Activated naive CD4-positive, alpha-beta T cell treated with anti-CD3 and anti-CD28 coated beads, Interleukin-2, amount 50 U/mL, for 72 hours (primary cell): ENCODE measurements at places on chromosomes 1 and 21. TPM values are rescaled to one million over a fixed set of nuclear protein-coding genes. Genes with fewer than 3 reads are reported as not detected.

VCAM1 gene
- 0.36 TPM for total RNA-seq

NBPF4 gene
- total RNA-seq = not detected

ATP6V1G3 gene
- not detected for total RNA-seq

UBL4B gene
- total RNA-seq = not detected

KRTAP13-2 gene
- total RNA-seq = not detected

PRMT6 gene
- total RNA-seq = 11.8 TPM

MYOC gene
- not detected for total RNA-seq

FGGY gene
- 15.0 TPM for total RNA-seq

LRRN2 gene
- total RNA-seq = not detected

FCGR3A gene
- total RNA-seq = 0.59 TPM

TLR5 gene
- 0.43 TPM for total RNA-seq

FAM151A gene
- not detected for total RNA-seq

GRCh38 chr21:37899146-37899545 is 17.1 kb downstream of the KCNJ6 start:
- DNase-seq = no peak

- DNase-seq = no peak
These were observed 178.9 kb upstream of the SNX7 start for GRCh38 chr1:98482611-98483010.

DNA sequence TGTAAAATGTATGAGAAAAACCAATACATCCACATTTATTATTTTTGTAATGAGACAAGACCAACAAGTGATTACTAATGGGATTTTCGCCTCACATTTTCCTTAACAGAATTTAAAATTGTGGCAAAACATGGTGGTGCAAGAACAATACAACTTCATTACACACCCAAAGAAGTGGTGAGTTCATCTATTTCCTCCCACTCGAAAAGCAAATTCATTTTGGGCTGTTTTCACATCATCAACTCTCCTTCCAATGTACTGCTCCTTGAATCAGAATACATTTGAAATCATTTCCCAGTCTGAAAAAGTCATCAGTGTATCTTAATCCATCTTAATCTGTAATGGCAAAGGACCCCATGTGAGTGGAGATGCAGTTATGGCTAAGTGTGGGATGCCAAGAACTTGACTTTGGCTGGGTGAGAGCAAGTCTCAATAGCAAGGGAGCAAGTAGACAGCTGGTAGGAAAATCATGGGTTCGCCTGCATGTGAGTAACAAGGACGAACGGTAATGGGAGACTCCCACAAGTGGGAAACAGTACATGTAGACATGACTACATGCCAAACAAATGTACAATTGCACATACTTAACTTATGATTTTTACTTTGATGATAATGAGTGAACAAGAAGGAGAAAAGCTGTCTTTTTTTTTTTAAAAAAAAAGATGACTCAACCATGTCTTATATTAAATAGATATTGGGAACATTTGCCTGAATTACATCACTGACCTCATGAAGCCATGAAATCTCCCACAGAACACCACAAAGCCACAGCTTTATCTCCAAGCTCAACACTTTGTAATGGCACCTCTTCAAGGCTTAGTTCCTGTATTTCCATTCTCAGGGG is 46.0 kb downstream of the RUNX1 start:
- no peak for DNase-seq

GRCh38 chr1:174746024-174746808 is 253.5 kb upstream of the CACYBP start:
- no peak for DNase-seq

- no peak for DNase-seq
These were observed 42.2 kb downstream of the GIPC2 start for GRCh38 chr1:78088015-78088414.

DNA sequence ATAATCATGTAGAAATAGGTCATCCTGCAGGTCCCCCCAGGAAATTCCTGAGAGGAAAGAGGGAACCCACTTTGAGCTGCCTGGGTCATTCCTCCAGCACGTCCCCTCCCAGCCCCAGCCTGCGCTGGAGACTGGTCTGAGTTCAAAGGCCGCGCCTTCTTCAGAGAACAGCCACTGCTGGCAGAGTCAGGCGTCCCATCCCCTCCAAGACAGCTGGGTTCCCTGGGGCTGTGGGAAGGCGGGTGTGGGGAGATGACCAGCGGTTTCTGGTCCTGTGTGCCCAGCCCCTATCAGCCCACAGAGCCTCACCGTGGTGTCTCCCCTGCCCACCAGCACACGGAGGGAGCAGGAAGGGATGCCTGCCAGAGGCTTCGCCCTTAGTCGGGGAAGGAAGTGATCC is 18.0 kb upstream of the TRAPPC10 start:
- no peak for DNase-seq

DNA sequence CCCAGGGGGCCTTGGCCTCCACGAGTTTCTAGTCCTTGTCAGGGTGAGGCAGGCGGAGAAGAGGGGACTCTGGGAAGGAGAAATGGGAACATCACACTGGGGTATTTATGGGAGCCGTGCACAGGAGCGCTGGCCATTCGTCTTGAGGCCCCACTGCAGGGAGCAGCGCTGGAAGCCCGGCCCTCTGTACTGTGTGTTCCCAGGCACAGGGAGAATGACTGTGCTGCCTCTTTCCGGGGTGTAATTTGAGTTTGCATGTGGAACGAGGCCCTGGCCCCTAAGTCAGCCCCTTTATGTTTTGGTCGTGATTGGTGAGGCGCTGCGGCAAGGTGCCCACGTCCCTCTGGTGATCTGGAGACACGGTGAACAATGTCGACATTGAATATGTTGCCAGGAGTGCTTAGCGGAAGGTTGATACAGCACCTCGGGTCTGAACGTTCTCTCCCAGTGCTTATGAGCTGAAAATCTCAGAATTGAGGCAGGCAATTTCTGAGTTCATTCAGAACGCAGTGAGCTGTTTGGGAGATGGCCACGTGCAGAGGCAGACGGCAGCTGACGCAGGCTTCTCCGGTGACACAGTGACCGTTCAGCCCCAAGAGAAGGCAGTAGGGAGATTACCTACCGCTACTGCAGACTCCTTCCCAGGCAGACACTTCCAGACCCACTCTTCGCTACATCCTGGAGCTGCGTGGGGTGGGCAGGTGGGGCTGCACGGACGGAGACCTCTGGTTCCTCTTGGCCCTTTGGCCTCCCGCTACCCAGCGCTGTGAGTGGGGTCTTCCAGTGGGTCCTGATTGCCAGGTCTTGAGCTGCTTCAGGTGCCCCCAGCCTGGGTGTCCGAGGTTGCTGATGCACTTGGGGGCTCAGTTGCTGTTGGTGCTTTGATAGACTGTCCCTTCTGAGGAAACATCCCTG is 265.8 kb downstream of the CAMTA1 start:
- no peak for DNase-seq

GRCh38 chr1:32709476-32709875 is 6.9 kb upstream of the SYNC start:
- DNase-seq = no peak

DNA sequence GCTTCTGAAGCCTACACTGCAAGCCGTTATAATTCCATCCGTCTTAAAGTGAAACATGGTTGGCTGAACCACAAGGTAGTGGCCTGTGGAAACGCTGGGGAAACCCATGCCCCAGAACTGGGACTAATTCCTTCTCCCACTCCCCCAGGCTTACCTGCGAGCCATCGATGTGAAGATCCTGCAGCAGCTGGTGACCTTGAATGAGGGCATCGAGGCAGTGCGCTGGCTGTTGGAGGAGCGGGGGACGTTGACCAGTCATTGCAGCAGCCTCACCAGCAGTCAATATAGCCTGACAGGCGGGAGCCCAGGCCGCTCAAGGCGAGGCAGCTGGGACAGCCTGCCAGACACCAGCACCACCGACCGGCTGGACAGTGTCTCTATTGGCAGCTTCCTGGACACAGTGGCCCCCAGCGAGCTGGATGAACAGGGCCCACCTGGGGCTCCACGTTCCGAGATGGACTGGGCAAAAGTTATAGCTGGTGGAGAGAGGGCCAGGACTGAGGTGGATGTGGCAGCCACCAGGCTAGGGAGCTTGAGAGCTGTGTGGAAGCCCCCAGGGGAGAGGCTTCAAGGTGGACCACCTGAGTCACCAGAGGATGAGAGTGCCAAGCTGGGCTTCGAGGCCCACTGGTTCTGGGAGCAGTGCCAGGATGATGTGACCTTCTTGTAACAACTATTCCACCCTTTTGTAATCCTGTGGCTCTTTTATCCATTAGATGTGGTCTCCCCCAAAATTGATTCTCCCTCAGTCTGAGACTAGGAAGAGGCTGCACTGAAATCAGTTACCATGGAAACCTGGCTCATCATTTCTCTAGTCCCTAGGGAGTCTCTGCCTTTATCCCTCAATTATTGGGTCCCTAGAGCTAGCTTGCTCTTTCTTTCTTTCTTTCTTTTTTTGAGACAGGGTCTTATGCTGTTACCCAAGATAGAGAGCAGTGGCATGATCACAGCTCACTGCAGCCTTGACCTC is 16.7 kb downstream of the LURAP1 start:
- no peak for DNase-seq

GRCh38 chr1:182357913-182358312 is 33.7 kb downstream of the GLUL start:
- no peak for DNase-seq

- DNase-seq = no peak
These were observed 18.1 kb downstream of the KCNT2 start for GRCh38 chr1:196590012-196590708.

- no peak for DNase-seq
These were observed 110.8 kb upstream of the KAZN start for GRCh38 chr1:14487671-14488070.

DNA sequence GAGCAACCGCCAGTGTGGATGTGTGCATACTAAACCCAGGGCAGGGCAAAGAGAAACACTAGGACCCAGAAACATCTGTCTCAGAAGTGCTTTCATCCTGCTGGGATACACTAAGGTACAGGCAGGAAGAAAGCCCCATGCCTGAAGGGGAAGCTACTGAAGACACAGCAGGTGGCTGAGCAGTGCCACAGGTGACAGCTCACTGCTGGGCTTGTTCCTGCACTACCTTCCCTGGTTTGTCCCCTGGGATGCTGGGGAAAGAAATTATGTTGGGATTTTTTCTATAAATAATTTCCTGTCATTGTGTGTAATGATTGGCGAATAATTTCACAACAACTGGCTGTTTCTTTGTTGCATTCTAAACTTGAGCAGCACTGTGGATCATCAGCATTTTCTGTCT is 245.3 kb upstream of the RAB4A start:
- DNase-seq = no peak

- no peak for DNase-seq
These were observed 117.3 kb downstream of the RHOU start for GRCh38 chr1:228852511-228853088.

DNA sequence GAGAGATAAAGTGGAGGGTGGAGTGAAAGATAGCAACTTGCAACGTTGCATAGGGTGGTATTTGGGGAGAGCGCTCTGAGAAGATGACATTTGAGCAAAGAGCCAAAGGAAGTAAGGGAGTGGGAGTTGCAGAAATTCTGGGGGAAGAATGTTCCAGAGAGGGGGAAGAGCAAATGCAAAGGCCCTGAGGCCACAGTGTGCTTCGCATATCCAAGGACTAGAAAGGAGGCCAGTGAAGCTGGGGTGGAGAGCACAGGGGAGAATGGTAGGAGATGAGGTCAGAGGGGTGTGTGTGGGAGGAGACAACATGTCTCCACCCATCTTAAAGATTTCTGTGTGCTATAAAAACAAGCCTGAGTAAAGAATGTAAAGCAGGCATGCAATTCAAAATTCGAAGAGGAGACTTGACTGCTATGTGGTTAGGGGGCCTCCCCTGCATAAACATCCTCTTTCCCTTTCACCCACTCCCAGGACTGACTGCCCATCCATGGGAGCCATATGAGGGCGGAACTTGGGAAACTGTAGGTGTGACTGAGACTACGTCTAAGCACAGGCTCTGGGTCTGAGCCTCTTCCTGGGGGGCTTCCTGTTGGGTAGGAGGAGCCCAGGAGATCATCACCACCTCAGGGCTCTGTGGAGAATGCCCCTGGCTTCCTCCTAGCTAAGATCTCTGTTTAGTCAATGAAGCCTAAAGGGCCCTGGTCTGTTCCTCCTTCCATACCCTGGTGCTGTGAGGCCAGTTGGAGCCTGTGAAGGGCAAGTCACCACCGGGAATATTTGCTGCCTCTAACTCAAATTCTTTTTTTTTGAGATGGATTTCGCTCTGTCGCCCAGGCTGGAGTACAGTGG is 2.9 kb upstream of the CLIC4 start:
- no peak for DNase-seq

GRCh38 chr21:37342046-37342632 is 24.4 kb upstream of the DYRK1A start:
- DNase-seq = no peak

GRCh38 chr21:40689840-40690360 is 157.1 kb downstream of the DSCAM start:
- no peak for DNase-seq

DNA sequence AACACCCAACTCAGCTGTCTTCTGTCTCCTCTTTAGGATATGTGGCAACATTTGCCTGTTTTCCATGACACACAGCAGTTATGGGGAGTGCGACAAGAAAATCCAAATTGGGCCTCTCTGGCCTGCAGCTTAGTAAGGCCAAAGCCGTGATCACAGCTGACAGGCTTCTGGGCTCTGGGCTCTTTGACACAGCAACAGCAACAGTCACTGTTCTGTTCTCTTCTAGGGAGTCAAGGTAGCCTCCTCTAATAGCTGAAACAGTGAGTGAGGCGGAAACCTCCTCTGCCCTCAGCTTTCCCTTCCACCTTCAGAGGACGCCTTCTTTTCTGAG is 19.0 kb downstream of the CLCA1 start:
- no peak for DNase-seq

GRCh38 chr1:53689223-53689622 is 49.7 kb downstream of the GLIS1 start:
- no peak for DNase-seq

- DNase-seq = no peak
These were observed 348.7 kb downstream of the RPS6KC1 start for GRCh38 chr1:213399695-213400094.

- no peak for DNase-seq
These were observed 58.3 kb upstream of the KIF26B start for GRCh38 chr1:245096311-245097066.

GRCh38 chr1:175725684-175726083 is 17.7 kb downstream of the TNR start:
- DNase-seq = no peak

GRCh38 chr1:93992954-93993353 is 83.7 kb upstream of the GCLM start:
- no peak for DNase-seq
